Cortex of kidney (tissue), 1 donor: ENCODE measurements at places on chromosomes 1 and 21.

- DNase-seq = no peak
Observed at GRCh38 chr1:21149430-21149854, 27.3 kb downstream of the EIF4G3 start.

GRCh38 chr21:26747216-26747615 lies 98.0 kb downstream of the ADAMTS1 start:
- no peak for DNase-seq

GRCh38 chr1:23557471-23558124 lies 1.7 kb downstream of the ID3 start:
- DNase-seq = no peak

- no peak for DNase-seq
Observed at GRCh38 chr1:111399792-111400610, 27.5 kb downstream of the OVGP1 start.

GRCh38 chr21:34340061-34340460 lies 23.7 kb upstream of the KCNE2 start:
- DNase-seq = no peak

DNA sequence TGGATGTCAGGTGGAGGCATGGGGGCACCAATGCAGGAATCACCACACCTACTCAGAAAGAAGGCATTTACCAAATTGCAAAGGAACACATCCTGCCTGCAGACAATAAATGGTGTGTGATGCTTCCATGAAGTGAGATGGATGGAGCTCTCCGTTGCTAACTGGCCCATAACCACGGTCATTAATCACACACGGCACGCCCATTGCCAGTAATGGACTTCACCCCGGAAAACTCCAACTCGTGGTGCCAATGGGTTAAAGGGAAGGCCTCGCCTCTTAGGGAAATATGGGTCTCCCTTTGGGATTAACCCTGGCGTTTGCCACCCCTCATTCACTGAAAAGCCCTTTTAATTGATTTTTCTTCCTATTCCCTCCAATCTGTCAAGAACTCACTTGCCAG lies 443.1 kb upstream of the DAB1 start:
- no peak for DNase-seq

GRCh38 chr1:36372617-36373016 lies 13.1 kb downstream of the STK40 start:
- DNase-seq = no peak

DNA sequence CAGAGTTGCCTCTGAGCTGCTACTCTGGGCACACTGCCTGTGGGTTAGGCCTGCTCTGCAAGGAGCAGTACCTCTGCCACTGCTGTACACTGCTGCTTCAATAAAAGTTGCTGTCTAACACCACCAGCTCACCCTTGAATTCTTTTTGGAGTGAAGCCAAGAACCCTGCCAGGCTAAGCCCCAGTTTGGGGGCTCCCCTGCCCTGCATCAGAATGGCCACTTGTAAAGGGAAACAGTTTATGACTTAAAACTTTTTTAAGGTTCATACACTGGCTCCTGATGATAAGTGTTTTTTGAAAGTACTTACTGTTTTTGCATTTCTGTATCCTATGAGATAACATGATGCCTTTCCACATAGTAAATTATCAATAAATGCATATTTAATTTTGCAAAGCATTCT lies 310.0 kb downstream of the LMO4 start:
- DNase-seq = no peak

- no peak for DNase-seq
Observed at GRCh38 chr1:228542981-228543380, 55.8 kb downstream of the RNF187 start.

- no peak for DNase-seq
Observed at GRCh38 chr1:219938706-219939105, 10.3 kb upstream of the SLC30A10 start.

- DNase-seq = no peak
Observed at GRCh38 chr1:2267862-2268261, 39.7 kb downstream of the SKI start.

GRCh38 chr1:44785501-44786137 lies 2.4 kb downstream of the BEST4 start:
- no peak for DNase-seq

GRCh38 chr21:18244671-18245463 lies at the start of gene CHODL:
CHODL (plus strand) TSS chr21:18244833; CDS start chr21:18245224, 391 bp downstream.
- DNase-seq = no peak

- no peak for DNase-seq
Observed at GRCh38 chr21:18917622-18918021, 514.0 kb upstream of the TMPRSS15 start.

GRCh38 chr1:160855181-160855981 lies 7.3 kb downstream of the CD244 start:
- DNase-seq = no peak

DNA sequence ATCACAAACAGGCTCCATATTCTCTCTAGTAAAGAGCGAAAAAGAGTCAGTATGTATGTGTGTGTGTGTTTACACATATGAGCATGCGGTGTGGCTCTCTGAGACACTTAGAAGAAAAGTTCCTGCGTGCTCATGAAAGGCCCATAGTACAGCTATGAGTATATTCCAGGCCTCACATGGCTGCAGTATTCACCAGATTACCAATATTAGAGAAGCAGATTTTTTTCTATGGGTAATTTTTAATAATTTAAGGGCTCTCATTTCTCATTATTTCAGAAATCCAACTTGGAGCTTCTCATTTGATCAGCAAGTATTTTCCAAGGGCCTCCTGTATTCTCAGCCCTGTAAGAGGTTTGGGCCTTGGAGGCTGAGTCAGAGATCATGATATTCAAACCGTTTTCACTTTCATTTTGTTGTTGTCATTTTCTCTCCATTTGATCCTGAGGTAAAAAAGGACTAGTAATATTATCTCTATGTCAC lies 232.9 kb upstream of the SGIP1 start:
- no peak for DNase-seq

- DNase-seq = no peak
Observed at GRCh38 chr1:40232444-40232843, 15.3 kb upstream of the TMCO2 start.

DNA sequence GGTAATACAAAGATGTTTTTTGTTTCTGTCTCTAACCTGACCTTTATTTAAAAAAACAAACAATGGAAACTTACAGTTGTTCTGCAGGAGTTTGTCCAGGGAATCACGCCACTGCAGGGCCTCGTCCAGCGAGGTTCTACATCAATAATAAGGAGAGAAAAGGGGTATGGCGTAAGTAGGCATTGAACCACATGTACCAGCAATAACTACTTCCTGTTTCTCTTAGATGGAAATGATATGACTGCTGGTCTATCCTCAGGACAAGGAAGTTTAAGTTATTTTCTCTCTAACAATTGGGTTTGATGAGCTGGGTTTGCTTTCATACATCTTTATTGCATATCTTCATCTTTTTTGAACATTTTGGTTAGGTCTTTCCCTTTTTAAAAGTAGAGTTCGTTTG lies 40.9 kb downstream of the RGS5 start:
- no peak for DNase-seq

- DNase-seq = no peak
Observed at GRCh38 chr1:111604931-111605330, 14.7 kb upstream of the RAP1A start.

GRCh38 chr1:217363319-217363718 lies 267.6 kb downstream of the GPATCH2 start:
- no peak for DNase-seq

- no peak for DNase-seq
Observed at GRCh38 chr1:227901906-227902640, 45.7 kb downstream of the WNT9A start.

DNA sequence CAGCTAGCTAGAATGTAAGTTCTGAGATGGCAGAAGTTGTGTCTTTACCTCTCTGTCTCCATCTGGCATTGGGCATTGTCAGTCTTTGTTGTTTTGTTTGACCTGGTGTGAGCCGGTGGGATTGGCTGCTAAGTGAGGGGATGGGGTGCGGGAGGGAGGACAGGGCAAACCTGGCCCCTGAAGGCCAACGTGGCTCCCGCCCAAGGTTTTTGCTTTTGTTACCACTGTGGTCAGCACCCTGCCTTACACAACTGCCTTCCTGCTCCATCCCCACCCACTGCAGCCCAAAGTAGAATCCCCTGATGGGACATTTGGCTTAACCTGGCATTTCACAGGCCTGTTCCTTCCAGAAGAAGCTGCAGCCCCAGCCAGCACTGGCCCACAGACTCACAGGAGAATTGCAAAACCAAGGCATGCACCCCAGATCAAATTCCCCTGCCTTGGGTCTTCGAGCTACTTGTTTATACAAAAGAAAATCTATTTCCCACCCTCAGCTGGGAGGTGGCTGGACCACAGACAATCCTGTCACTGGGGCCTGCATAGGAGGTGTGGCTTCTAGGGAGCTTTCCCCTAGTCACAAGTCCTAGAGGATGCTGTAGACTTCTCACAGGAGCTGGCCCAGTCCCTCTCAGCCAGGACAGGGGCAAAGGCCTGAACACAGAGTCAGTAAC lies 147.5 kb downstream of the TRABD2B start:
- no peak for DNase-seq

GRCh38 chr1:161200992-161201835 lies 953 bp upstream of the NDUFS2 start:
- DNase-seq = no peak
